ENCODE measurements at places on chromosomes 1 and 21.

GRCh38 chr21:46437096-46437498 lies 21.6 kb upstream of the DIP2A start:
- no peak for DNase-seq

GRCh38 chr1:91537987-91538304 lies 37.3 kb downstream of the CDC7 start:
- no peak for DNase-seq

GRCh38 chr21:15978215-15978738 lies 248.5 kb downstream of the USP25 start:
- DNase-seq = no peak

GRCh38 chr1:106289265-106289928 lies 767.1 kb upstream of the PRMT6 start:
- no peak for DNase-seq

GRCh38 chr1:12229386-12229834 lies 420 bp upstream of the VPS13D start:
- DNase-seq = no peak

- DNase-seq = no peak
Measured at GRCh38 chr1:10479296-10479695, 4.5 kb downstream of the PEX14 start.

DNA sequence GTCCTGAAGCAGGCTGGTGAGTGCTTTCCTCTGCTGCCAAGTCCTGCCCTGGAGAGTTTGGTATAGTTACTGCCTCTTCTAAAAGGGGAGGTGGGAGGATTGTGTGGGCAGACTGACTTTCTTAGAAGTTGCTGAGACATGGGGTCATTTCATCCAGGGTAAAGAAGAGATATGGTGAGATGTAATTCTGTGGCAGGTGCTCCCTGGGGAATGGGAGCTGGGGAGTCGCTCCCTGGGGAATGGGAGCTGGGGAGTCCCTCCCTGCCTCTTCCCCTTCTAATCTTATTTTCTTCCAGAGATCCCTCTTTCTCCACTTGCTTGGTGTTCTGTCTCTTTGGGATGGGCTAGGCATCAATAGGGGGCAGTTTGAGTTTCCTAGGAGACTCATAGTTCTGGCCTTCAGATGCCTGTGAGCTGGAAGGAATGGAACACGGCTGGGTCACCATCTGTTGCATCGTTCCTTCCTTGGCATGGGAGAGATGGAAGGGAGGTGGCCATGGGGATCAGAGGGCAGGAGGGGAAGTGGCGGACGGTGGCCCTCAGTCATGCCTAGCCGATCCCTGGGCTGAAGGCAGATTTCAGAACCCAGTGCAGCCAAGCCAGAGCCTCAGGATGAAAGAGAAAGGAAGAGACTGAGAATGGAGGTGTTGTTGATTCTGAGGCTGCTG lies 59.0 kb downstream of the NFASC start:
- DNase-seq = no peak

DNA sequence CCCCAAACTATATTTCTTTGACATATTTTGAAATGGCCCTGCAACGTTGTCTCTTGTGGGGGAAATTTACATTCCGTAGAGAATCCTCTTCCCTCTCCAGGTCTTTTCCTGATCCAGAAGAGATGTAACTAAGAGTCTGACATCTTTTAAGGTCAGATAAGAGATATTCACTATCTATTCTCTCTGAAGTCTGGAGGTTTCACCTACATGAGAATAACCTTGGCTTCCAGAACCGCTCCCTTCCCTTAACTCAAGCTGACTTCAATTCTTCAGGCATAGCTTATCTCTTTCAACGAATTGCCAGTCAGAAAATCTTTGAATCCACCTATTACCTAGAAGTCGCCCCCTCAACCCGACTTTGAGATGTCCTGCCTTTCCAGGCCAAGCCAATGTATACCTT lies 9.9 kb downstream of the FCRLB start:
- DNase-seq = no peak

GRCh38 chr1:20124456-20125057 lies 5.2 kb upstream of the PLA2G2D start:
- no peak for DNase-seq

DNA sequence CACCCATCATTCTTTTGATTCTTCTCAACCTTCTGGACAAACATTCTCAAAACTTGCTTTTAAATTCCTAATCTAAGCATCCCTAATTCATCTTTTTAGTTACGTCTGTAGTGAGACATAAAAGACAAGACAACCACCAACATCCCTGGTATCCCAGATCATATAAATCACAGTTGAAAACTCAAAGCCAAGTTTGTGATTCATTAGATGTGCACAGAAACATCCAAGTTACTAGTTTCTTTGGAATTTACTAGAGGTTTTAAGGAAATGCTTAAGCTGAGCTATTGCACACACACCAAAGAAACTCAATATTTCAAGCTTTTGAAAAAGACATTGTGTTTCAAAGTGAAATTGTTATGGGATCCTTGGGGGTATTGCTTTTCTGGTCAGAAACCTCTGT lies 47.6 kb downstream of the ATP6V1G3 start:
- DNase-seq = no peak

DNA sequence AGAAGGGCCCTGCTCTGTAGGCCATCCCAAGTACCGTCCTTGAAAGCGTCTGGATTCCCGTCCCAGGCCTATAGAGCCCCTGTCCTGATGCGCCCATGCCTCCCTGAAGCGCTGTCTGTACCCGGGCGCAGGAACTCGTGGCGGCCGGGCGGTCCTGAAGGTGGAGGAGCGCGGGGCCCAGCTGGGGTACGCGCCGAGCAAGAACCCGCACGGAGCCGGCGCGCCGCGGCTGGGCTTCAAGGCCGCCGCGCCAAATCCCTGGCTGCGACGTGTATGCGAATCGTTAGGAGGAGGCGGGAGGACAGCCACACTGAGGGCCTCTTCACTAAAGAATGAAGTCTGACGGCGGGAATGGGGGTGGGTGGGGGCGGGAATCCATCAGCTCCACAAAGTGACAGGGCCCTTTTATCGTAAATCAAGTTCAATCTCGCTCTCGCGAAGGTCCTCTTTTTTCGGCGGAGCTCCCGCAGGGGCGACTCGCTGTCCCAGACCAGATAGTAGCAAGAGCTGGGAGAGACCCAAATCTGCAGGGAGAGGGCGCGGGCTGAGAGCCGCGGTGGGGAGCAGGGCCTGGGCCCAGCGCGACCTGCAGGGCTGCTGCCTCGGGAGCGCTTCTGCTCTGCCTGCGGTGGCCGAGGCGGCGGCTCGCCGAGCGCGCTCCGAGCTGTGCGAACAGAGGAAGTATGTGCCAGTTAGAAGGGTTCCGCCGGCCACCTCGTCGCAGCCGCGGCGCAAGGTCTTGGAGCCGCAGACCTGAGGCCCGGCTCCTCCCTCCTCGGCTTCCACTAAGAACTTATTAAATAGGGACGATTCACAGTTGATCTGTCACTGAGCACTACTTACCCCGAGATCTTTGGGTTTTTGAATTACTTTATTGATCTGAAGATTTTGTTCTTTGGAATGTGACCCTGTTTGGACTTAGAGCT lies 10.4 kb downstream of the BARHL2 start:
- DNase-seq = no peak

- DNase-seq = no peak
Measured at GRCh38 chr1:245611251-245611650, 456.5 kb downstream of the KIF26B start.

GRCh38 chr1:108962681-108963051 lies 618 bp downstream of the CLCC1 start:
- no peak for DNase-seq

GRCh38 chr1:65020774-65021173 lies 54.4 kb upstream of the JAK1 start:
- no peak for DNase-seq

All from esophagus squamous epithelium (tissue), 5 donors.